ENCODE measurements at places on chromosomes 4 and X. TPM values are rescaled to one million over a fixed set of nuclear protein-coding genes. Genes with fewer than 3 reads are reported as not detected.

FGFBP1 gene
- total RNA-seq: 21.7 TPM

GDI1 gene
- 159 TPM for total RNA-seq

TDO2 gene
- 8.0 TPM for total RNA-seq

GRCh38 chr4:2768124-2768523 lies 12.0 kb upstream of the TNIP2 start:
- no peak for DNase-seq

GRCh38 chrX:26032111-26032912 lies 105.8 kb upstream of the MAGEB18 start:
- DNase-seq: no peak

Data from type B pancreatic cell (in vitro differentiated cells).